ENCODE measurements at places on chromosomes 3 and 15. TPM values are rescaled to one million over a fixed set of nuclear protein-coding genes. Genes with fewer than 3 reads are reported as not detected.
A peak's percentile ranks its signal among the peaks of the same experiment; 100 is the strongest.

CYP8B1 gene
- total RNA-seq, result not detected

DNA sequence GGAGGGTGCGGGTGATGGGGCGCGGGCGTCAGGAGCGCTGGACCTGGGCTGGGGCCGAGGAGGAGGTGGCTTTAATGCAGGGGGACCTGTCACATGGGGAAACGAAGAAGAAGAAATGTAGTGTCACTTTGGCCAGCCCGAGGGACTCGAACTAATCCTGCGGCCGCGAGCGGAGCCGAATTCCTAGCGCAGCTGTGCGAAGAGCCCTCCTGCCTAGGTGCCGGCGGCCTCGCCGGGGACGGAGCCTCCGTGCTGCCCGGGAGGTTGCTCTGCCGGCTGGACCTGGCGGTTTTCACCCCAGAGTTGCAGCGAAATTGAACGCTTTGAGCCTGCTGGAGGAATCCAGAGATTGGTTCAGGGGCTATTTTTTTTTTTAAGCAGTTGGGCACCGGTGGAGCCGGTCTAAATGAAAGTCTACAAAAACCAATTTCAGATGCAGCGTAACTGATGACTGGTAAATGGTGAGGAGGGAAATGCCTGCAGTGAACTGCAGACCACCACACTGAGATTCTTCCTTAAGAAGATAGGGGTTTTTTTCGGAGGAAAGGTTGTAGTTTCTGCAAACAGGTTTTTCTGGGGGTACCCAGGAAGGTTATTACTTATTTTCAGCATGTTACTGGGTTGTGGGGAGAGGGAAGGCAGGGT lies 662 bp downstream of the TMEM108 start:
- peaks cover 57% of the 10 kb centered on the region for H3K27me3 ChIP-seq
- peaks cover 5% of the 10 kb centered on the region for H3K4me1 ChIP-seq
- H3K36me3 ChIP-seq, result no peaks in the 10 kb centered on the region
- no peak for DNase-seq
- peak overlapping the region; percentile 11 for H3K4me3 ChIP-seq

TMEM108 gene
- total RNA-seq, result not detected

- peaks cover 21% of the 10 kb centered on the region for H3K27me3 ChIP-seq
- H3K36me3 ChIP-seq, result no peaks in the 10 kb centered on the region
- no peaks in the 10 kb centered on the region for H3K4me1 ChIP-seq
- no peak overlapping the region for H3K4me3 ChIP-seq
- H3K27ac ChIP-seq, result no peak overlapping the region
- DNase-seq, result no peak
Measured at GRCh38 chr3:73492186-73492585, 132.6 kb downstream of the PDZRN3 start.

DNA sequence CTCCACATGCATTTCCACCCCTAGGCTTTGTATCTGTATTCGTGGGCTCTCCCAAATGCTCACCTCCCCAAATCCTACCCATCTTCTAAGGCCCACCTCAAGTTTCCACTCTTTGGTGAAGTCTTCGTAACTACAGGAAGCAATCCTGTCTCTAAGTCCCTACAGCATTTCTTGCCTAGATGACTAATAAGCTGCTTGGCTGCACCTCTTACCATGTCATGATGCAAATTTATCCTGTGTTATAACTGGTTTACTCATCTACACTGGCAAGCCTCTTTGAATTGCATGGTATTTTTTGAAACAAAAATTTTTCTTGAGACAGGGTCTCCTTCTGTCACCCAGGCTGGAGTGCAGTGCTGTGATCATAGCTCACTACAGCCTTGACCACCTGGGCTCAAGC lies 73.3 kb downstream of the SETMAR start:
- no peaks in the 10 kb centered on the region for H3K4me1 ChIP-seq
- peaks cover 23% of the 10 kb centered on the region for H3K36me3 ChIP-seq
- no peak overlapping the region for H3K27ac ChIP-seq
- no peak overlapping the region for H3K4me3 ChIP-seq
- no peak for DNase-seq

DNA sequence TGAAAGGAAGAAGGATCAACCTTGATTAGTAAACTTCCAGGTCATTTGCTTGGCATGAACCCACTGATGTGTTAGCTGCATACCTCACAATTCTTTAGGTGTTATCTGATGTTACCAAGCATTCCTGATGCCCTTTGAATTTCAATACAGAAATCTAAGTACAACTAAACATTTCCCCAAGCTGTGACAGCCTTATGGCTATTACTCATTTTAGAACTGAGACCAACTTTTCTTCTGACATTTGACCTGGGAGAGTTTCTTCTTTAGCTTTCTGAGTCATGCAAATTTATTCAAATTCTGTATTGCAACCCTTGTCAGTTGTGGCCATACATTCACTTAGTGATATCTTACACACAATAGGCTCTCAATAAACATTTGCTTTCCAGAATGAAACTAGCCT lies 124.3 kb downstream of the TIGIT start:
- H3K27me3 ChIP-seq, result no peaks in the 10 kb centered on the region
- DNase-seq, result no peak
- H3K27ac ChIP-seq, result no peak overlapping the region

GRCh38 chr3:61236556-61236955 lies 14.7 kb downstream of the FHIT start:
- no peak overlapping the region for H3K27ac ChIP-seq
- no peaks in the 10 kb centered on the region for H3K4me1 ChIP-seq
- H3K4me3 ChIP-seq, result no peak overlapping the region
- no peaks in the 10 kb centered on the region for H3K27me3 ChIP-seq
- H3K36me3 ChIP-seq, result no peaks in the 10 kb centered on the region
- no peak for DNase-seq

- no peak overlapping the region for H3K4me3 ChIP-seq
- peaks cover 26% of the 10 kb centered on the region for H3K4me1 ChIP-seq
- H3K27ac ChIP-seq, result no peak overlapping the region
- H3K36me3 ChIP-seq, result peaks cover 48% of the 10 kb centered on the region
- DNase-seq, result no peak
Measured at GRCh38 chr15:85532689-85533088, 152.3 kb downstream of the AKAP13 start.

DNA sequence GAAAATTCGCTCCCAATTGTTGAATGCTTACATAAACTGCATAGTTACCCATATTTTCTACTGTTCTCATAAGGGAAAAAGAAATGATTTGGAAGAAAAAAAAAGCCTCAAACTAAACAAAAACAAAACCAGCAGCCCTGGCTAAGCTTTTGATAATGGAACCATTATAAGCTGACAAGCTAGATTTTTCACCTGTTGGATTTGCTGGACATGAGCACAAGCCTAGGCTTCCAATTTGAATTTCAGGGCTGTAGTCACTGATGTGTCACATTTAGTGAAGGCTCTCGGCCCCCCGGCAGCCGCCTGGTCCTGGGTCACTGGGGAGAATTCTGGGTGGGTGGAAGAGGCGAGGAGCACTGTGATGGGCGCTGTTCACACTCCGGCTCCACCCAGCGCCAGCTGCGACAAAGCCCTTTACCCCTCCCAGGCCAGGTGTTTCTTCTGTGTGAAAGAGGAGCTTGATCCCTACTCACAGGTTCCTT lies 4.6 kb downstream of the FBXL22 start:
- peak overlapping the region; percentile 92 for H3K4me3 ChIP-seq
- peaks cover 5% of the 10 kb centered on the region for H3K36me3 ChIP-seq
- no peak for DNase-seq
- peaks cover 60% of the 10 kb centered on the region for H3K4me1 ChIP-seq

DNA sequence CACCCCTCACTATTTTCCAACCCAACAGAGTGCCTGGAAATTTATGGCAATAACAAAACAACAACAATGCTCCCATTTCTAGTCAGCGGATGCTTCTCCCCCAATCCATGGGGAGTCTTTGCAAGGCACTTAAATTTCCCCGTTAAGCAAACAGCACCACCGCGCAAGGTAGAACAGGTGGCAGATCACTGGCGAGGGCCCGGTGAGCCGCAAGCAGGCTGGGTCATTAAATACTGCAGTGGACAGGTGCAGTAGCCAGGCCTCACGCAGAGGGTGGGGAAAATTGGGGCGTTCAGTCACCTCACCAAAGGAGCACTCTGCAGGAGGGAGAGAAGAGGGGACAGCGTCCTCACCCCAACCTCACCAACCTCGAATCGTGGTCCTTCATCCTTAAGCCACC lies 147.5 kb downstream of the NTRK3 start:
- no peak overlapping the region for H3K27ac ChIP-seq
- H3K4me1 ChIP-seq, result no peaks in the 10 kb centered on the region
- no peaks in the 10 kb centered on the region for H3K36me3 ChIP-seq
- no peaks in the 10 kb centered on the region for H3K27me3 ChIP-seq
- DNase-seq, result no peak
- no peak overlapping the region for H3K4me3 ChIP-seq

GRCh38 chr3:129793319-129793718 lies 100.2 kb downstream of the TMCC1 start:
- no peak for DNase-seq
- no peak overlapping the region for H3K27ac ChIP-seq
- no peaks in the 10 kb centered on the region for H3K27me3 ChIP-seq
- no peaks in the 10 kb centered on the region for H3K36me3 ChIP-seq
- H3K4me1 ChIP-seq, result peaks cover 19% of the 10 kb centered on the region

DNA sequence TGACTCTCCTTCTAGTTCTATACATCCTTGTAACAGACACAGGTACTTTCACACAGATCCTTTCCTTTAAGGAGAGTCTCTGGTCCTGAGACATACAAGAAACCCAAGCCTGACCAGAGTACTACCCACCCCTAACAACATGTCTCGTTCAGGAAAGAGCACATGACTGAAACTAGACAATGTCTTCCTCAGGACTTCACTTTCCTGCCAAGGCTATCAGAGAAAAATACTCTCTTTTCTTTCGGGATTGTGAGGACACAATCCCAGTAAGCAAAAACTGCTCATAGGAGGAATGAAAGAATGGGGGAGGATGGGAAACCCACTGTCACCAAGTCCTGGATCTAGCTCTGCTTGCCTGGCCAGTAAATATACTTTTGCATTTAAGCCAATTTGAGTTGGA lies 11.5 kb upstream of the ANKRD28 start:
- no peak overlapping the region for H3K4me3 ChIP-seq
- DNase-seq, result no peak
- peaks cover 11% of the 10 kb centered on the region for H3K36me3 ChIP-seq
- no peaks in the 10 kb centered on the region for H3K27me3 ChIP-seq
- H3K4me1 ChIP-seq, result peaks cover 42% of the 10 kb centered on the region
- no peak overlapping the region for H3K27ac ChIP-seq

CCR2 gene
- 29.1 TPM for total RNA-seq

CNTN3 gene
- not detected for total RNA-seq

- no peak for DNase-seq
- no peak overlapping the region for H3K4me3 ChIP-seq
- H3K27me3 ChIP-seq, result peaks cover 21% of the 10 kb centered on the region
- no peaks in the 10 kb centered on the region for H3K36me3 ChIP-seq
- H3K27ac ChIP-seq, result no peak overlapping the region
Measured at GRCh38 chr15:51629612-51630011, 7.0 kb upstream of the DMXL2 start.

DNA sequence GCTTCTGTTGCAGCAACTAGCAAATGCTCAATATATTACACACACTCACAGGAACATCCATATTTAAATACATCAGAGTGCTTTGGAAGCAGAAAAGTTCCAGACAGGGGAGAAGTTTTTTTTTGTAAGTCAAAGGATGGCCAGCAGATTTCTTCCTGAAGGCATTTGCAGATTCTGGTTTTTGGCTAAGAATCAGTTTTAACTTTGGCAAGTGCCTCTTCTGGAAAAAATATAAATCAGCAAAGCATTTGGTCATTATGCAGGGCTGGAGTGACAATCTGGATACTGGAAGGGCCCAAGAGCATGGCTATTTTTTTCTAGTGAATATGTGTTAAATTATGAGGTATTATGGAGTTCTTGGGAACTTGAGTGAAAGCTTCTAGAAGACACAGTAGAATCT lies 495.3 kb upstream of the ARPP21 start:
- H3K4me3 ChIP-seq, result no peak overlapping the region
- no peaks in the 10 kb centered on the region for H3K36me3 ChIP-seq
- H3K4me1 ChIP-seq, result no peaks in the 10 kb centered on the region
- no peaks in the 10 kb centered on the region for H3K27me3 ChIP-seq
- no peak overlapping the region for H3K27ac ChIP-seq
- DNase-seq, result no peak

DNA sequence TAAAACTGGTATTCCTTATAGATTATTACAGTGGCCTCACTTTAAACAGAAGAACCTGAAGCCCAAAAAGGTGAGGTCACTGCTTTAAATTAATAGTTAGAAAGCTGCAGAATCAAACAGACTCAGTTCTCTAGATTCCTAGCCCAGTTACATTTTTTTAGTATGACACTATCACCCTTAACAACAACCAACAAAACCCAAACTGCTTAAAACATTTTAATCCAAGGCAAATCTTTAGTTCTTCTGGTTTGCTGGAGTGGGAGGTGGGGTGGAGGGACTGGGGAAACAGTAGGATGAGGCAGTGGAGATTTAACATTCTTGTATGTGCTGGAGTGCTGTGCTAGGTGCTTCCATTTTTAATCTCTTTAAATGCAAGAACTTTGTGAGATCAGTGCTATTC lies 631.6 kb upstream of the KCNMB2 start:
- no peak overlapping the region for H3K27ac ChIP-seq
- H3K36me3 ChIP-seq, result no peaks in the 10 kb centered on the region
- H3K4me1 ChIP-seq, result no peaks in the 10 kb centered on the region
- no peak overlapping the region for H3K4me3 ChIP-seq

GRCh38 chr15:69474291-69474690 lies 21.7 kb downstream of the RPLP1 start:
- H3K36me3 ChIP-seq, result no peaks in the 10 kb centered on the region
- peaks cover 18% of the 10 kb centered on the region for H3K27me3 ChIP-seq
- DNase-seq, result no peak
- peaks cover 6% of the 10 kb centered on the region for H3K4me1 ChIP-seq
- no peak overlapping the region for H3K27ac ChIP-seq
- no peak overlapping the region for H3K4me3 ChIP-seq

- no peak overlapping the region for H3K4me3 ChIP-seq
- peaks cover 39% of the 10 kb centered on the region for H3K4me1 ChIP-seq
- H3K27ac ChIP-seq, result no peak overlapping the region
- no peaks in the 10 kb centered on the region for H3K27me3 ChIP-seq
- DNase-seq, result no peak
Measured at GRCh38 chr15:44435893-44436667, 8.7 kb downstream of the CTDSPL2 start.

KNG1 gene
- total RNA-seq, result not detected

PTPRG gene
- total RNA-seq, result not detected

- no peak overlapping the region for H3K4me3 ChIP-seq
- DNase-seq, result no peak
- peaks cover 5% of the 10 kb centered on the region for H3K27me3 ChIP-seq
- peaks cover 4% of the 10 kb centered on the region for H3K36me3 ChIP-seq
- H3K27ac ChIP-seq, result no peak overlapping the region
- H3K4me1 ChIP-seq, result peaks cover 1% of the 10 kb centered on the region
Measured at GRCh38 chr3:33758281-33758680, 40.1 kb upstream of the PDCD6IP start.

DNA sequence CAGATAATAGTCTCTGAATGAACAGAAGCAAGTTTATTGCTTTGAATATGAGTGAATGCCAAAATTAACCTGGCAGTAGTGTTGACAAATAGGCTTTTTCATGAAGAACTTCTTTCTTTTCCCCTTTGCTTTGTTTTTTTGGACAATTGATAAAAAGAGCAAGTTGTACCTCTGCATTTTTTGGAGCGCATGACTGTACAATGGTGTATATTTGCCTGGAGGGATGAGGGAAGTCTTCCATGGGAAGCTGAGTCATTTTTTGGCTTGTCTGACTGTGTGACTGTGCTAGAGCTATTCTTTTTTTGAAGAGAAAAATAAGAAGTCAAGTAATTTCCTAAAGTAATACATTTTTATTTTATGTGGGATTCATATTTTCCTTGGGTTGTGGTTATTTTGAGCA lies 186.9 kb downstream of the KLHL25 start:
- H3K36me3 ChIP-seq, result peaks cover 33% of the 10 kb centered on the region
- no peaks in the 10 kb centered on the region for H3K27me3 ChIP-seq

SLC2A2 gene
- not detected for total RNA-seq

GRCh38 chr3:127050733-127051132 lies 67.8 kb downstream of the PLXNA1 start:
- H3K27ac ChIP-seq, result no peak overlapping the region
- DNase-seq, result no peak
- H3K4me1 ChIP-seq, result no peaks in the 10 kb centered on the region
- H3K36me3 ChIP-seq, result no peaks in the 10 kb centered on the region

Data from activated CD4-positive, alpha-beta T cell treated with anti-CD3 and anti-CD28 coated beads, Interleukin-2, amount 10 ng/mL, durations not matched to agents 7 days and 5 days (primary cell).